Astrocyte (in vitro differentiated cells and primary cell): ENCODE measurements at places on chromosomes 2 and 18.

DNA sequence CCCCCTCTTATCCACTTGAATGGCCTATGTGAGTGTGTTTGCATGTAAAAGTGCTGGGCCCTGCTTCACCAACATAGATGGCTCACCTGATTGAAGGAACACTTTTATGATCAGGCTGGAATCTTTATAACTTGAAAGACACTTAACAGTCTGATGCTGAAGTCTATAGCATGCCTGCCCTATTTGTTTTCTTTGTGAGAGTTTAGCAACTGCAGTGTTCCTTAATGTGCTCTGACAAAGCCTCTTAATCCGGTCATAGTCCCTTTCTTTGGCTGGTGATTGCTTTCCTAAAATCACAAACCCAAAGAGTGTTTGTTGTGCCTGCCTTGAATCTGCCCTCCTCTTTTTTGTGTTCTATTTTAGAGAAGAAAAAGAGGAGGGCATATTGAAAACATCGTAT lies 1382.8 kb upstream of the CELF4 start:
- no peak for DNase-seq

DNA sequence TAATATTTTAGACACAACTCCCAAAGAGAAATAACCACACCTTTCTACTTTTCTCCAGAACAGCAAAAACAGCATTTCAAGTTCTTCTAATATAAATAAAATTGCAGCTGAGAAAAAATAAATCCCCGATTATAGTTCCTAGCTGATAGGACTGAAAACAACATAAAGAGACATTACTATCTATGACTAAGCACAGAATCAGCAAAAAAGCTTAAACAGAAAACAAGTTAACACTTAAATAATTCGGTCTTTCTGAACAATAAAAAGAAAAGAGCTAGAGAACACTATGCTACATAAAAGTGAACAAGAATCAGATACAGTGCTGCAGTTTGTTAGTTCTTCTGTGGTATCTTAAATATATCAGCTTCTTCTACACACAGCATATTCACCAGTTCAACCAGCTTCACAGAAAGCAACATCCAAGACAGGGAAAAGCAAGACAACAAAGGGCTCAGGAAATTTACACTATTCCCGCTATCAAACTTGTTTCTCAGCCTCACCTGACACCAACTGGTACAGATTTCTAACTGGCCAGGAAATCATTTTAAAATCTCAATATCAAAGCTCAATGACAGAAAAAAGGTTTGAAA lies 28.6 kb downstream of the FEZ2 start:
- no peak for DNase-seq

- no peak for DNase-seq
These were observed 268.9 kb upstream of the SMIM21 start for GRCh38 chr18:75696391-75696790.

- no peak for DNase-seq
These were observed 23.8 kb upstream of the ATOH8 start for GRCh38 chr2:85729825-85730510.

DNA sequence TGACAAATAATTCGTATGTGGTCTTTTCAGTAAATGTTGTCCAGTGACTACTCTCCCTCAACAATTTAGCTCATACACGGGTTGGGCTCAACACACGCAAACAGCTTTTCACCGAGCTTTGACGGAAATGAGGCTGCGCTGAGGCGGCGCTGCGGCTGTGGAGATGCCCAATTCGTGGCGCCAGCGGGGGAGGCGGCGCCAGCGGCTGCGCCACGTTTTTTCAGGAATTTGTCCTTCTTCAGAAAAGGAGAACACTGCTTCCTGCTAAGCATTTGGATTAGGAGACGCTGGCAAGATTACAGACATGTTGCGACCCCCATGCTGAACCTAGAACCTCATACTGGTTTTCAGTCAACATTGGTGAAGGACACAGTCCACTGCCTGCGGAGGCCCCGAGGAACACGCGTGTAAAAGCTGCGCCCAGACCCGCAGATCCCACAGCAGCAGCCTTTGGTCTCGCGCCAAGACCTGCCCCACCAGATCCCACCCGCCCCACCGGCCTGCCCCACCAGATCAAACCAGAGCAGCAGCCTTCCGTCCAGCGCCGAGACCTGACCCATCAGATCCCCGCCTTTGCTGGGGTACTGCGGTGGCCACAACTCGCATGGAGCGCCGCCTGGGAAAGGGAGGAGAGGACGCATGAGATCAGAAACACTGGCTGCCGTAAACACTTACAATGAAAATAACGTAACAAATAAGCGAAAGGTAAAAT lies 173.8 kb downstream of the TMEM18 start:
- DNase-seq: no peak

DNA sequence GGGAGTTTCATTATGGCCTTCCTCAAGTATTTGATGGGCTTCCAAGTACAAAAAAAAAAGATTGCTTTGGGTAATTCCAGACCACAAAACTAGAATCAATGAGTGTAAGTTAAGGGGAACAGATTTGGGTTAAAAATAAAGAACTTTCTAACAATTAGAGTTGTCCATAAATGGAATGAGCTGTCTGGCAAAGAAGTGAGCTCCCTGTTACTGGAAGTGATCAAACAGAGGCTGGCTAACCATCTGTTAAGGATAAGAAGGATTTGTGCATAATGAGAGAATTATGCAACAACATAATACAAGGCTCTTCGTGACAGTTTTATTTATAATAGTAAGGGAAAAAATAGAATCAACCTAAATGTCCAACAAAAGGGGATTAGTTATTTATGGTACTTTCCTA lies 44.6 kb upstream of the ACVR1 start:
- no peak for DNase-seq

DNA sequence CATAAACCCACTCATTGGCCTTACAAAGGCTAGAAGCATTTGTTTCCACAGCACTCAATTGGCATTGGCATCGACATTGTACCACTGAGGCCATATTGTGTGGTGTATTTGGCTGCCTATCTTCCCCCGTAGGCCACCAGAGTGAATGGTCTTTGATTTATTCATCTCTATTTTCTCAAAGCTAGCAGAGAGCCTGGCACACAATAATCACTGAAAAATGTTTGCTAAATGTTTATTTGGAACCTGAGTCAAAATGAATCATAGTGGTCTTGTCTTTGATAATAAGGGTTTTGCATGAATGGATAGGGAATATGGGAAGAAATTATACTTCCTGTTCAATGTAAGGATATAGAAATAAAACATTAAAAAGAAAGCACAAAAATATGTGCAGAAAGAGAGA lies 107.3 kb upstream of the SLC8A1 start:
- peak; percentile 2 for DNase-seq

DNA sequence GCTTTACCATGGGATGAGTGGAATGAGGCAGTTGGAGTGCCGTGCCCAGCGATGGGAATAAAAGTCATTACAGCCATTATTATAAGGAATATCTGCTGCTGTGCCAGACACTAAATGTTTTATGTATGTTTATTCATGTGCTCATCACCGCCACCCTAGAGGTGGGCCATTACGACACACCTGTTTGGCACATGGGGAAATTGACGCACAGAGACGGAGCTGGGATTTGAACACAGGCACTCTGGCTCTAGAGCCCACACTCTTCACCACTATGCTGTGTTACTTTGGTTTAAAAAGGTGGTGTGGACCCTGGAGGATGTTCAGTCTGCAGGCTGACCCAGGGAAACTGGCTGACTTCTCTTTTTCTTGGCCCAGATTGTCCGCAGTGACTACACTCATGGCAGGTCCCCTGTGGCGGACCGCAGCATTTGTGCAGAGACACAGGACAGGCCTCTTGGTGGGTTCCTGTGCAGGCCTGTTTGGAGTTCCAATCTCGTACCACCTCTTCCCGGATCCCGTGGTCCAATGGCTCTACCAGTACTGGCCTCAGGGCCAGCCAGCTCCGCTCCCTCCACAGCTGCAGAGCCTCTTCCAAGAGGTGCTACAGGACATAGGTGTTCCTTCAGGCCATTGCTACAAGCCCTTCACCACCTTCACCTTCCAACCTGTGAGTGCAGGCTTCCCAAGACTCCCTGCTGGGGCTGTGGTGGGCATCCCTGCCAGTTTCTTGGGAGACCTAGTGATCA lies 1.6 kb downstream of the TMEM177 start:
- DNase-seq: no peak
